ENCODE measurements at places on chromosomes 12 and 14.
A peak's percentile ranks its signal among the peaks of the same experiment; 100 is the strongest.

GRCh38 chr12:70581208-70581607 is 56.0 kb downstream of the PTPRB start:
- no peak for DNase-seq

DNA sequence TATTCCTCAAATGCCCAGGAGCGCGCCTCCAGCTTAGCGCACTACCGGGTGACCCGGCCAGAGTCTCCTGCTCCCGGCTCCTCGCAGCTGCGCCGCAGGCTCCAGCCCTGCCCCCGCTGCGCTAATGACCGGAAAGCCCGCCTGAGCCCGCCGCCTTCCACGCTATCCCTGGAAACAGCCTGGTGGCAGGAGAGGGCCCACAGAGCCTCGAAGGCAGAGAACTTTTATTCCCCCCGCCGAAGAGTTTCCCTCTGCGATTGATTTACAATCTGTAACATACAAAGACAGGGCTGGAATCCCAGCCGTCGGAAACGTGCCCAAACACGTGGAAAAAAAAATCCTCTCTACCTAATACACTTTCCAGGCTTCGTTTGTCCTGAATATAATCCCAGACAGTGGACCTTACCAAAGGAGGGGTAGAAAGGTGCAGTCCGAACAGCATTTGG is 1.5 kb downstream of the COL2A1 start:
- peak; percentile 10 for DNase-seq

- no peak for DNase-seq
Measured at GRCh38 chr12:89863493-89863938, 154.9 kb upstream of the ATP2B1 start.

- no peak for DNase-seq
Measured at GRCh38 chr12:118553856-118554504, 177.6 kb downstream of the SUDS3 start.

DNA sequence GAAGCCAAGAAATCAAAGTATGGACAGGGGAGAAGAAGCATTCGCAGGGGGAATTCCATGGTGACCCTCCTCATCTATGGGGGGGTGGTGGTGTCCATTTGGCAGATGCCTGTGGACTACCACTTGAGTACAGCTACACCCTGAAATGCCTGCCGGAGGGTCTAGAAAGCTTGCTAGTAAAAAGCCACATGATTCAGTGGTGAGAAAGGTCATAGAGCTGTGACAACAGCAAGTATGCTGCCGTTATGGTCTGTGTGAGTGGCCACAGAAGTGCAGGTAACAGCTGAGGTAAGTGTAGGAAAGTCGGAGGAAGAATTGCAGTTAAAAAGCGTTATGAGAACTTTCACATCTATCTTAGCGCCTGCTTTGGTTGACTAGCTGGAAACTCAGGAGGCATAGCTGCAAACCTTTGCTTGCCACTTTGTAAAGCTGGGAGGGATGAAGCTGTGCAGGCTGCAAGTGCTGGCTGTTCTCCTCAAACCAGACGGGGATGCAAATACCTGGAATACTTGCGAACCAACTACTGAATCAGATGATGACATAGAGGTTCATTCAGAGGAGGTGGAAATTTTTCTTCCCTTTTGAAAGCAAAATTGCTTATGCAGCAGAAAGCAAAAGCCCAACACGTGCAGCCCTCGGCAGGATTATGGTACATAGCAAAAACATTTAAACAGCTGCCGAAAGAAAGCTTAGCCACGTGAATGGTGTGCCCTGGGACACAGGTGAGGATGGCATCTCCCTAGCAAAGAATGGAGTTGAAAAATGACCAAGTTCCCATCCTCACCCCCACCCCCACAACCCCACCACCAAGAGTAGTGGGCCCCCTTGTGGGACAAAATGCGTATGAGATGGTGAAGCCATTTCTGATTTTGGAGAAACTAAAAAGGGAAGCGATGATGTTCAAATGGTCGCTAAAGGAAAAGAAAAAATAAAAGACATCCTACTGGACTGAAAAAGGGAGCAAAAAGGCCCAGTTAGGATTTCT is 287.0 kb downstream of the RERGL start:
- DNase-seq = no peak
